ENCODE measurements at places on chromosomes 2 and 18. TPM values are rescaled to one million over a fixed set of nuclear protein-coding genes. Genes with fewer than 3 reads are reported as not detected.

RBKS gene
- 7.4 TPM for total RNA-seq

LRATD1 gene
- 0.02 TPM for total RNA-seq

FOXD4L1 gene
- total RNA-seq = 0.40 TPM

ATP6V1C2 gene
- 0.14 TPM for total RNA-seq

OSR1 gene
- 8.9 TPM for total RNA-seq

UGT1A5 gene
- not detected for total RNA-seq

NHEJ1 gene
- 15.3 TPM for total RNA-seq

UGT1A1 gene
- total RNA-seq = 0.65 TPM

NT5C1B gene
- not detected for total RNA-seq

All from A549 treated with CORT108297 at 1 μM for 4 hours (cell line).